ENCODE measurements at places on chromosomes 7 and 10.

GRCh38 chr7:112622159-112622715, 141.4 kb downstream of the LSMEM1 start:
- no peak for DNase-seq

DNA sequence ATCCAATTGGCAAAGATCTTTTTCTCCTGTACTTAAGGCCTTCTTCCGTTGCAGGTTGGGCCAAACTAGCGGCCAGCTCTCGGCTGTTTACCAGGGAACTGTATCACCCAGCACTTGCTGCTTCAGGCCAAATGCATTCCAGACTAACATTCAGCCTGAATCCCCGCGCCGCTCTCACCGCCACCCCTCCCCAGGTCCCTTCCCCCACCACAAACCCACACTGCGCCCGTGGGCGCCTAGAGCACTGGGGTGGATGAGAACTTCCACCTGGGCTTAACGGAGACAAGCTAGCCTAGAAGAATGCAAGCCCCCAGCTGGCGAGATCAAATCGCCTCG, 676 bp downstream of the TCAF1 start:
- DNase-seq = peak; percentile 72

DNA sequence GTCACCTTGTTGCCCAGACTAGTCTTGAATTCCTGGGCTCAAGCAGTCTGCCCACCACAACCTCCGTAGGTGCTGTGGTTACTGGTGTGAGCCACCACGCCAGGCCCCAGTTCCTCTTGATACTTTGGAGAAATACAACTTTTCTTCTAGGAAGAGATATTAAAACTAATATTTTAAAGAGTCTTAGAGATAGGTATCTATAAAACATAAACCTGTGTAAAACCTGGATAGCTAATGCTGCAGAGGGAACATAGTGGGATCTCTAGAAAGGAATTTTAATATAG, 4.8 kb upstream of the GDI2 start:
- DNase-seq = no peak

GRCh38 chr7:46071076-46071475, 150.0 kb upstream of the IGFBP3 start:
- DNase-seq = no peak
